ENCODE measurements at places on chromosomes 13 and 19.

- no peak for DNase-seq
Measured at GRCh38 chr13:75934889-75935288, 298.8 kb downstream of the LMO7 start.

GRCh38 chr19:38706792-38707511 lies 37.3 kb downstream of the CAPN12 start:
- DNase-seq, result no peak

GRCh38 chr19:49875857-49876421 lies 1.2 kb downstream of the AKT1S1 start:
- peak; percentile 43 for DNase-seq

GRCh38 chr13:101115762-101116171 lies 300.5 kb downstream of the NALCN start:
- no peak for DNase-seq

GRCh38 chr13:20221772-20222171 lies 10.3 kb downstream of the GJB6 start:
- DNase-seq, result no peak

DNA sequence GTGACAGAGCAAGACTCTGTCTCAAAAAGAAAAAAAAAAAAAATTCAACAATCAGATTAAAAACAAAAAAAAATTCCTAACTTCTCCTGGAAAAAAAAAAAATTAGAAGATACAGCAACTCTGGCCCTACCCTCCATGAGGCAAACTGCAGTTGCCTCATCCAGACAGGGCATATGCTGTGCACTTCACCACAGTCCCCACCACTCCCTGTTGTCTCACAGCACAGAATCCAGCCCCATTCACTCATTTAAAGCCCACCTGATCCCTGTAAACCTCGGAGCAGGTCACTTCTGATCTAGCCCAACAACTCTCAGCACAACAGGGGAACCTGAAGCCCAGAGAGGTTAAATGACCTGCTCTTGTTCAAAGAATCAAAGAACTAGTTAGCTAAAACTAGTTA lies 24.9 kb downstream of the RHPN2 start:
- no peak for DNase-seq

Measured in effector memory CD8-positive, alpha-beta T cell (primary cell).